ENCODE measurements at places on chromosomes 2 and 18.

- DNase-seq = no peak
These were observed 41.8 kb downstream of the TMEM163 start for GRCh38 chr2:134676960-134677359.

- DNase-seq = no peak
These were observed 89.5 kb downstream of the TMEM185B start for GRCh38 chr2:120133572-120134244.

DNA sequence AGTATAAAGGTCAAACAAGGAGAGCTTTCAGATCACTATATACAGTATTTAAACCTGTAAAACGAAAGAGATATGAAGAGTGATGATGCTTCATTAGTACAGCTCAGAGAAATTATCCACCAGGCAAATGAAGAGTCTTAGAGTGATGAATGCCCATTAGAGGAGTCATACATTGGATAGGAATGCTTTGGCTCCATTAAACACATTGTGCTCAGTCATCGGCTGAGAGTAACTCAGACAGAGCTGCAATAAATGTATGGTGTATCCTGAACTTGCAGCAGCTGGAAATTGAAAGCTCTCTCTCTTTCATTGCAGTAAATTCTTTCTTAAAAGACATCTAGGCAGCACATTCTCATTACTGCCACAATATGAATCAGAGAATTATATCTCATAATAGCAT is 340.8 kb upstream of the SPHKAP start:
- no peak for DNase-seq

DNA sequence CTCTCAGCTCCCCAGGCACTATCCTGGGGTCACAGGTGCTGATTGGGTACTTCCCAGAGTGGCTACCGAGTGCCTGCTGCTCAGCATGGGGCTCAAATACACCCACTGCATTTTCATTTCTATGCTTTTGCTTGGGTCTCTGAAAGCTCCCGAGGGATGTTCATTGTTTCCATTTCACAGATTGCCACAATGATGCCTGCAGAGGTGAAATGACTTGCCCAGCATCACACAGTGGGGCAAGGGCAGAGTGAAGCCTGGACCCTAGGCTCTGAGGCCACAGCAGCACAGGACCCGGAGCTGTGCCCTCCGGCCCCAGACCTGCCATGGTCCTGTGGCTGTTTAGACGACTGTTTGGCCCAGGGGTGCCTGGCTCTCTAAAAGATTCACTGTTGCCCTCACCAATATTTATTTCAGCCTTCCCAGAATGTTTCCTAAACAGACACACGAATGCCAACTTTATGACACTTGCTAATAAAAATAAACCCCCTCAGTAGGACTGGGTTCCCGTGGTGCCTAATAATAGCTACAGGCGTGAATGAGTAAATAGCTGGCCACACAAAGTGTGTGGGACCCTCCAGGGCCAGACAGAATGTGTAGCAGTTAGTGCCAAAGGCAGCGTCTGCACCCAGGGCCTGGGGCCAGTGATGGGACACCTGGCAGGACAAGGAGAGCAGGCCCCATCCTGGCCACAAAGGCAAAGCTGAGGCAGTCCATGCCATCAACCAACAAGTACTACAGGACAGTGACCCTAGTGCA is 11.5 kb upstream of the ST8SIA5 start:
- no peak for DNase-seq

GRCh38 chr2:579961-580360 is 97.2 kb downstream of the TMEM18 start:
- no peak for DNase-seq

GRCh38 chr18:66674286-66674685 is 70.4 kb upstream of the CDH19 start:
- no peak for DNase-seq

- no peak for DNase-seq
These were observed at the start of gene CPLX4 for GRCh38 chr18:59318460-59319050. Gene CPLX4 (minus strand): TSS chr18:59318649. CDS start chr18:59318462, 187 bp downstream.

- DNase-seq = no peak
These were observed 57.2 kb upstream of the ASB18 start for GRCh38 chr2:236321415-236321814.

DNA sequence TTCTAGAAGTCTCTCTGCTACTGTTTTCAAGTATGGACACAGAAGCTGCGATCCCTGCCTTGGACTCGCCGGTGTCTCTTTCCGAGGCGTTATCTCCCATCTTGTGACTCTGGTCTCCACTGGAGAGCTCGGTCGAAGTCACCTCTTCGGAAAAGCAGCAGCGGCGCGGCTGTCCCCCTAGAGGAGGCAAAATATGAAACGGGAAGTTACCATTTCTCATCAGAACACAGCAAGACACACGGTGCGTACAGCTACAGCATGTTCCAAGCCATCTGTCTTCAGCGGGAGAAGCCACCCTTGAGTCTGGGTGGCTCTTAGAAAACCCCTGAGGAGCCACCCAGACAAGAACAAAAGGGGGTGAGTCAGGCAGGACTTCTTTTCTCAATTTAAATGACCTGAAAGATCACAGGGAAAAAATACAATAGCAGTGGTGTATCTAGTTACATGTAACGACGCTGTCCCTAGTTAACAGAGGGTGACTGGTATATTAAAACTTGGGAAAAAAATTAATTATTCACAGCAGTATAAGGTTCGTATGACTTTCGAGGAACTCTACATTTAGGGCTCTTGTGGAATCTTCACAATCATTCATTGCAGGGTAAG is 114.8 kb downstream of the ZNF516 start:
- no peak for DNase-seq

DNA sequence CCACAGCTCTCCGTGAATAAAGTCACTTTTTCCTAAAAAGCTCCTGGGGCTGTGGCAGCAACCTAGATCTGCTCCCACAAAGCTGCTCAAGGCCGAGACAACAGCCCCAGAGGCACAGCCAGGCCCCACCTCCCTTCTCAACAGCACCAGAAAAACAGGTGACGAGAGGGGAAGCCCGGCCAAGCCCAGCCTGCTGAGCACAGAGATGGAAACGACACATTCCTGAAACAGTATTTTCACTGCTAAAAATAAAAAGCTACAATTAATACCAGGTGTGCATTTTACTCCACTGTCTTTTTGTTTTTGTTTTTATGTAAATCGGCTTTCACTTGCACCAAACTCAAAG is 199.3 kb downstream of the HDAC4 start:
- DNase-seq = no peak

GRCh38 chr2:26043862-26044696 is 10.2 kb downstream of the RAB10 start:
- DNase-seq = no peak

- no peak for DNase-seq
These were observed 162.9 kb upstream of the AGAP1 start for GRCh38 chr2:235330775-235331451.

DNA sequence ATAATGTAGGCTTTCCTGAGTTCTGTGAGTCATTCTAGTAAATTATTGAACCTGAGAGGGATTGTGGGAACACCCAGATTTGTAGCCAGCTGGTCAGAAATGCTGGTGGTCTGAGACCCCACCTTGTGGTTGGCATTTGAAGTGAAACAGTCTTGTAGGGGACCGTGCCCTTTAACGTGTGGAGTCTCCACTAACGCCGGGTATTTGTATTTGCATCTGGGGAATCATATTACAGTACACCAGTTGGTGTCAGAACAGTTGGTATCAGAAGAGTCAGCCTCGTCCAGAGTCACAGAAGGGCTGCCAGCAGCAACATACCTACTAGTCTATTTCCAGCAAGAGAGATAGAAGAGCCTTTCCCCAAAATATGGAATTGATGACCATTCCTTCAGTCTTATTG is 38.3 kb upstream of the PTPN4 start:
- no peak for DNase-seq

DNA sequence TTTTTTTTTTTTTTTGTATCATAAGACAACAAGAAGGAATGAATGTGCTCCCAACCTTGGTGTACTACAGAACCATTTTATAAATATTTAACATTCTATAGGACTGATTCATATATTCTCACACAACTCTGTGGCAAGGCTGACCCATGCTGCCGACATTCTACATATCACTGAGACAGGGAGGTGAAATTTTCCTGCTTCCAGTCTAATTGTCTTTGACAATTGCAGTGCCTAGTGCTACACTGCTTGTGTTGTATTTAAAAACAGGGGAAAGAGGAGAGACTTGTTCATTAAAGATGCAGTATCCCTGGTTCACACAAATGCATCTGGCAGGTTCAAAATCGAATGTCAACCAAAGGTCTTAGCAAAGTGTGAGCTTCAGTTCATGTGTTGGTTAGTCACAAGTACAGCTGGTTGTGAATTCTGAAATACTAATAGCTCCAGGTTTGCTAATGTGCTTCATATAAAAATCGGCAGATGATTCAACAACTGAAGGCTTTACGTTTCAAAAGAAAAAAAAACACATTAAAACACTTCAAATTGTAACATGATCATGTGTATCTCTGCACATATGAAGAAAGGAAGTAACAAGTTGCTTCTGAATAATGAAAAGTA is 130.8 kb downstream of the FIGN start:
- DNase-seq = no peak

GRCh38 chr2:102424754-102425153 is 1.8 kb downstream of the IL18RAP start:
- DNase-seq = no peak

DNA sequence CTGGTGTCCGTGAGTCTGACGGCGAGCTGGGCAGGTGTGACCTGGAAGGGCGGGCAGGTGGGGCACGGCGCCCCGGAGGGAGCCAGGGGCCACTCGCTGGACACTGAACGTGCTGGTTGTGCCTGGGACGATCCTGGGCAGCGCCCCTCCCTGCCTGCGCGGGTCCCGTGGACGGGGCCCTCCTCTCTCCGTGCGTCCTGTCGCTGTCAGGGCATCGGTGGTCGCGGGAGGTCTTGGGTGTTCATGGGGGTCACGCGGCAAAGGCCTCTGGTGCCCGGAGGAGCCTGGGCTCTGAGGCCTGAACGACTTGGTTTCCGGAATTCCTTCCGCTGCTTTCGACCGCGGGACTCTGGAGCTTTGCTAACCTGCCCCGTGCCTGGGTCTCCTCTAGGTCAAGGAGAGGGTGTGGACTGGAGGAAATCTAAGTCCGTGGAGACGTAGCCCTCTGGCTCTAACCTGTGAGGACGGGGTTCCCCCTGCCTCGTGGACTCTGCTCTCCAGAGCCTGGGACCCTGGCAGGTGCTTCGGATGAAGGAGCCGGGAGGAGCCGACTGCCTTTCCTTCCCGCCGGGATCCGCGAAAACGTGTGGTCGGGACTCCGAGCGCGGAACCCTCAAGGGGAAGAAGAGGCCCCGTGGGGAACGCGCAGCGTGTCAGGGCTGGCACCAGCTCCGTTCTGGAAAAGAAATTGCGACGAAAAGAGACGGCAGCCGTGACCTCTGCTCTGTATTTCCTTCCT is 14.7 kb downstream of the SOX11 start:
- no peak for DNase-seq

GRCh38 chr18:47550611-47551010 is 299.2 kb upstream of the SKOR2 start:
- DNase-seq = no peak

GRCh38 chr2:128879161-128879560 is 560.5 kb upstream of the HS6ST1 start:
- no peak for DNase-seq

DNA sequence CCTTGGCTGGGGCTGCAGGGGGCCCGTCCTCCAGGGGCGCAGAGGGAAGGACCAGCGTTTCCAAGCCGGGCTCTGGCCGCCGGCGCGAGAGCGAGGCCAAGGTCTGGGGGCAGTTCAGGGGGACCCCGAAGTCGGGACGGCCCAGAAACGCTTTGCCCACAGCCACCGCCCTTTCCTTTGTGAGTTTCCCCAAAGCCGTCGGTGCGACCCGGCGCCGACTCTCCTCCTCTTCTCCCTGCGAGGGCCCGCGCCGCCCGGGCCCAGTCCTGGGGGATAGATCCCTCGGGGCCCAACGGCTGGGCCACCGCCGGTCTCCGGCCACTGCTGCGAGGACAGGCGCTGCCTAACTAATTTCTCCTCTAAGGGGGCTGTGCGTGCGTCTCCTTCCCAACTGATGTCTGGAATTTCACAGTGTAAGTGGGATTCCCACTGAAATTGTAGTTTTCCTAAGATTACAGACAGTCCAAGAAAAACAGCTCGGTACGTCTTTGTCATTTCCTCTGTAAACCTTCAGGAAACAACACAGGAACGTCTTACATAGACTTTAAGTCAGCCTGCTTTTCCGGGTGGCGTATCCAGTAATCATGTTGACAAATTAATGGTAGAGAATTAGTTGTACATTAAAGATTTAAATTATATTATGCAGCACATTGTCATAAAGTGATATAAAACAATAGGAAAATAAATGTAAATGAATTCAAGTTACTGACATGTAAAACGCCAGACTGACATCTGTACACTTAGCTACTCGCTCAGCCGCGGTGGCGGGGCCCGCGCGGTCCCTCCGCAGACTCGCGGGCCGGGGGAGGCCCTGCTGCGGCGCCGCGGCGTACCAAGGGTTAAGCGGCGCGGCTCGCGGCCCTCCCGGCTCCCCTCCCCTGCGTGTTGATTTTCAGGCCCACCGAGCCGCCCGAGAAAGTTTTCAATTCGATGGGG is 139.4 kb upstream of the SIX3 start:
- no peak for DNase-seq

- DNase-seq = no peak
These were observed 19.8 kb downstream of the RNF103 start for GRCh38 chr2:86603905-86604304.

DNA sequence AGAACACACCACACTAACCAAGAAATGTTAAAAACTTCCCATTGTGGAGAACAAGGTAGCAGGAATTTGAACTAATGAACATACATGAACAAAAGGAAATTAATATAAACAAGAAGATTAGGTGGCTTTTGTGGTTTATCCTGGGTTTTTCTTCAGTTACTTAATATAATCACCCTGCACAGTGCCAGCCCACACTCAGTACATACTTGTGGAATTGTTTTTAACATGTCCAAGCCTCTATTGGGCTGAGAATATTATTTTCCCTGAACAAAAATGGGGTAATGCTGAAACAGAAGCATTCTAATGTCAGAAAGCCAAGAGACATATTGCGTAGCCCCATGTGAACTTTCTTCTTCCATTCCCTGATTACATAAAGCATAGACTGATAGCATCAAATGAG is 202.8 kb downstream of the DNER start:
- DNase-seq = no peak

DNA sequence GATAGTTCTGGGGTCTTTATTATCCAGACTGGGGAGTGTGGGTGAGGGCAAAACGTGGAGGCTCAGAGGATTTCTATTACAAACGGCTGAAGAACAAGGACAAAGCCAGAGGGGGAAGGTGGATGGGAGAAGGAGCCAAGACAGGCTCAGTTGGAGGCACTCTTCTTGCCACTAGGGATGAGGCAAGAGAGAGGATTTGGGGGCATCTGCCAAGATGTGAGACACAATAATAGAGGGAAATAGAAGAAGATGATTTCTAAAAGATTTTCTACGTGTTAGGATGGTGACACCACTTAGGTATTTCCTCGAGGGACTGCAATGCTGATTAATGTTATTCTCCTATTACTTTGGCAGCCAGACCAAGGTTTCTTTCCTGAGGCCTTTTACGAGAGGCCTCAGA is 71.8 kb downstream of the APOB start:
- no peak for DNase-seq

DNA sequence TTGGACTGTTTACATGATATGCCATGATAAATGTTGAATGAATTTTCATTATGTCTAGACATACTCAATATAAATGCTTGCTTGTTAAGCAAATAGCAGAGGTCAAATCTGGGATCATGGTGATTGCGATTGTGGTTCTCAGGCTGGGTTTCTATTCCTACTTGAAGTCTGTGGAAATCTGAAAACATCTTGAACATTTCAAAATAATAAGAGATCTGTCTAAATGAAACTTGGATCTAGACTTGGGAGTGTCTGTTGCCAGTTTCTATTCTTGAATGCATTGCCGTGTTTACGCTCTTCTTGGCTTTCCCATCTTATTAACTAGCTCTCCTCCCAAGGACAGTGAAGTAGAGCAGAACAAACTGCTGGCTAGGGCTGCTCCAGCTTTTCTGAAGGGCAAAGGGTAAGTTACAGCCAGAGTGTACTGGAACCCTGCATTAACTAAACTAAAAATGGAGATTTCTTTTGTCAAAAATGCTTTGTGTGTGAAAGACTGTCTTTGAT is 127.7 kb downstream of the DTNA start:
- DNase-seq = no peak

All from activated T-cell treated with anti-CD3 and anti-CD28 coated beads, Interleukin-2, amount 50 U/mL, for 1 hour (primary cell).